CD4-positive, CD25-positive, alpha-beta regulatory T cell (primary cell): ENCODE measurements at places on chromosomes 7 and 10. TPM values are rescaled to one million over a fixed set of nuclear protein-coding genes. Genes with fewer than 3 reads are reported as not detected.

GRCh38 chr10:24992512-24993133, 23.3 kb downstream of the ENKUR start:
- peaks cover 2% of the 10 kb centered on the region for H3K27me3 ChIP-seq
- no peak overlapping the region for H3K4me3 ChIP-seq
- no peaks in the 10 kb centered on the region for H3K36me3 ChIP-seq
- DNase-seq: no peak
- H3K4me1 ChIP-seq: no peaks in the 10 kb centered on the region
- no peak overlapping the region for H3K27ac ChIP-seq

The VCL gene
- 39.2 TPM for total RNA-seq

The SAP25 gene
- total RNA-seq: 47.4 TPM

DNA sequence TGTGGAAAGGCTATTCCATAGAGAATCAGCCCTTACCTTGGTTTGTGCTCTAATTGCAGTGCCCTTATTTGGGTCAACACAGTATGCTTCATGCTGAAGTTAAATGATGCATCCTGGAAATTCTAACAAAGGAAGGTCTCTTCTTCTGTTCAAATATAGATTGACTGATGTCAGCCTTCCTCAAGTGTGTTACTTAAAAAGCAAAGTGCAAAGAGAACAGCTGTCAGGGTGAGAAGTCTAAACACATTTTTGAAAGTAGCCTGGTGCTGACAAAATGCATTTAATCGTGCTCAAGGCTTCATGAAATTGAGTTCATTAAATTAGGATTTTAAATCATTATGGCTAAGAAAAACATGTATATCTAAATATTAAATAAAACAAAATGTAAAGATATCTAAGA, 19.5 kb downstream of the AGR2 start:
- H3K27me3 ChIP-seq: peaks cover 3% of the 10 kb centered on the region
- DNase-seq: no peak
- no peaks in the 10 kb centered on the region for H3K4me1 ChIP-seq
- H3K4me3 ChIP-seq: no peak overlapping the region
- H3K27ac ChIP-seq: no peak overlapping the region

The AKR1C3 gene
- 7.4 TPM for total RNA-seq

The ZPBP gene
- not detected for total RNA-seq

DNA sequence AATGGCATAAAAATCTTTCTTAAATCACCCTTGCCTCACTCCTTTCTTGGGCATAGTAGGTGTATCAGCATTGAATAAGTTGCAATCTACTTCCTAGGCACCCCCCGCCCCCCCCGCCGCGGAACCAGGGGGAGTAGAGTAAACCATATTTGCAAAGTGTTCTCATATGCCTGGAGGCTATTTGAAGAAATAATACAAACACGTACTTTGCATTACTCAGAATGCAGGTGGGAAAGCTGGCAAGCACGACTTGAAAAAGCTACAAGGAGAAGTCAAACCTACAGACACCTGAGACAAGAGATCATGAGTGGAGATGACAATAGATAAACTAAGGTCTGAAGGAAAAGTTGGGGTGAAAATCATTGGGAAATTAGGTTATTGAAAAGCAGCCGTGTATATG, 65.6 kb downstream of the POM121L12 start:
- H3K36me3 ChIP-seq: no peaks in the 10 kb centered on the region
- no peak for DNase-seq
- H3K4me3 ChIP-seq: no peak overlapping the region
- H3K27ac ChIP-seq: no peak overlapping the region
- H3K27me3 ChIP-seq: no peaks in the 10 kb centered on the region
- H3K4me1 ChIP-seq: no peaks in the 10 kb centered on the region

The SMKR1 gene
- total RNA-seq: not detected

The GNAT3 gene
- not detected for total RNA-seq

The ELFN1 gene
- not detected for total RNA-seq

DNA sequence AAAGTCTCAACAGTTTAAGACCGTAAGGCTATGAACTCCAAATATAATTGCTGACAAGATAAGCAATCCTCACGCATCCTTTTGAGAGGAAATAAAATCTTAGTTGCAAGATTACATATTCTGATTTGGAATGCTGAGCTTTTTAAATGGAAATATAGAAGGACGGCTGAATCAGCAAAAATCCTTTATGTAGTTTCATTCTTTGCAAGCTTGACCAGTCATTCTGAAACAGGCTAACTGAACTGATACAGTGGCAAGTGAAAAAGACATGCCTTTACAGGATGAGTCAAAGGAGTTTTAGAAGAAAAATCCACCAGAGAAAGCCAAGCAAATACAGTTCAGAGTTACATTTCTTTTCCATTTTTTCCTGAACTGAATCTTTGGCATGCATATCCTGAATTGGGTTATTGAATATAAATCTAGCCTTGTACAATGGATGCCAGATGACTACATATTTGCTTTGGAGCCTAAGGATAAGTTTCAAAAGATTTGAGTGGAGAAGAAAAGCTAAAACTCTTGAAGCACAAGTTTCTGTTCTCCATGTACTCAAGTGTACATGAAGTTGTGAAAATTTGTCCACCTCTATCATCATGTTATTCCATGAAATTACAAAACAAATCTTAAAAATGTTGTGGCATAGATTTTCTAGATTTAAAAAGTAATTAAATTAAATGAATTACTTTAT, 4.4 kb downstream of the VIM start:
- H3K4me1 ChIP-seq: peaks cover 69% of the 10 kb centered on the region
- H3K4me3 ChIP-seq: peak overlapping the region; percentile 91
- DNase-seq: peak; percentile 60
- peak overlapping the region; percentile 95 for H3K27ac ChIP-seq

GRCh38 chr7:46152696-46153095, 231.6 kb upstream of the IGFBP3 start:
- no peaks in the 10 kb centered on the region for H3K27me3 ChIP-seq
- DNase-seq: no peak
- no peak overlapping the region for H3K4me3 ChIP-seq

The AQP1 gene
- total RNA-seq: 0.20 TPM

- H3K27ac ChIP-seq: no peak overlapping the region
- no peak for DNase-seq
- H3K36me3 ChIP-seq: no peaks in the 10 kb centered on the region
- no peaks in the 10 kb centered on the region for H3K4me1 ChIP-seq
These were observed 55.5 kb downstream of the PTPRN2 start for GRCh38 chr7:158532093-158532627.

- no peaks in the 10 kb centered on the region for H3K36me3 ChIP-seq
- no peak for DNase-seq
- no peaks in the 10 kb centered on the region for H3K4me1 ChIP-seq
- H3K27me3 ChIP-seq: no peaks in the 10 kb centered on the region
- H3K27ac ChIP-seq: no peak overlapping the region
These were observed 533.8 kb downstream of the GALNT17 start for GRCh38 chr7:71665716-71666115.

The CDC14C gene
- not detected for total RNA-seq
